Pancreas (tissue), 10 donors: ENCODE measurements at places on chromosomes 4 and X. TPM values are rescaled to one million over a fixed set of nuclear protein-coding genes. Genes with fewer than 3 reads are reported as not detected.

- H3K4me3 ChIP-seq = no peak overlapping the region
- no peaks in the 10 kb centered on the region for H3K36me3 ChIP-seq
- DNase-seq = no peak
- no peaks in the 10 kb centered on the region for H3K27me3 ChIP-seq
- no peaks in the 10 kb centered on the region for H3K4me1 ChIP-seq
- no peak overlapping the region for H3K27ac ChIP-seq
Observed at GRCh38 chr4:88857588-88857987, 160.0 kb upstream of the NAP1L5 start.

DNA sequence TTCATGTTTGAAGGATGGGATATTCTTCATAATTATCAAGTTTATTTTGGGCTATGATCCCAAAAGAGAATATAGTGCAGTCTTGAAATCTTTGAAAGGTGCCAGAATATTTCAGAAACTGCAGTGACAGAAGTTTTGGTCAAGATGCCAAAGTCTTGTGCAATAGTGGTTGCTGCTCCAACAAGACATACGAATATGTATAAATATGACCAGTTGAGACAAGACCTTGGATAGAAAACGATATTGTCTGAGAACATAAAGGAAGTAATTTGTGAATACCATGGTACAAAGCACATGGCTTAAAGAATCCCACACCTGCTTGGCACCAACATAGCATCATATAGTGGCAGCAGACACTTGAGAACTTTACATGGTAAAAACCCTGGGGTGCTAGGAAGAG is 48.6 kb upstream of the AMELX start:
- no peaks in the 10 kb centered on the region for H3K4me1 ChIP-seq
- no peaks in the 10 kb centered on the region for H3K27me3 ChIP-seq
- DNase-seq = no peak
- H3K4me3 ChIP-seq = no peak overlapping the region

- H3K27me3 ChIP-seq = no peaks in the 10 kb centered on the region
- no peaks in the 10 kb centered on the region for H3K36me3 ChIP-seq
- H3K4me1 ChIP-seq = no peaks in the 10 kb centered on the region
- H3K27ac ChIP-seq = no peak overlapping the region
- DNase-seq = no peak
Observed at GRCh38 chr4:173337463-173337862, 3.3 kb upstream of the HMGB2 start.

- no peak for DNase-seq
- H3K4me3 ChIP-seq = no peak overlapping the region
- H3K4me1 ChIP-seq = no peaks in the 10 kb centered on the region
Observed at GRCh38 chrX:83305381-83305780, 202.7 kb upstream of the POU3F4 start.

- H3K4me1 ChIP-seq = no peaks in the 10 kb centered on the region
- no peaks in the 10 kb centered on the region for H3K27me3 ChIP-seq
- DNase-seq = no peak
- no peaks in the 10 kb centered on the region for H3K36me3 ChIP-seq
- no peak overlapping the region for H3K4me3 ChIP-seq
- H3K27ac ChIP-seq = no peak overlapping the region
Observed at GRCh38 chr4:98516042-98516440, 142.4 kb downstream of the TSPAN5 start.

DNA sequence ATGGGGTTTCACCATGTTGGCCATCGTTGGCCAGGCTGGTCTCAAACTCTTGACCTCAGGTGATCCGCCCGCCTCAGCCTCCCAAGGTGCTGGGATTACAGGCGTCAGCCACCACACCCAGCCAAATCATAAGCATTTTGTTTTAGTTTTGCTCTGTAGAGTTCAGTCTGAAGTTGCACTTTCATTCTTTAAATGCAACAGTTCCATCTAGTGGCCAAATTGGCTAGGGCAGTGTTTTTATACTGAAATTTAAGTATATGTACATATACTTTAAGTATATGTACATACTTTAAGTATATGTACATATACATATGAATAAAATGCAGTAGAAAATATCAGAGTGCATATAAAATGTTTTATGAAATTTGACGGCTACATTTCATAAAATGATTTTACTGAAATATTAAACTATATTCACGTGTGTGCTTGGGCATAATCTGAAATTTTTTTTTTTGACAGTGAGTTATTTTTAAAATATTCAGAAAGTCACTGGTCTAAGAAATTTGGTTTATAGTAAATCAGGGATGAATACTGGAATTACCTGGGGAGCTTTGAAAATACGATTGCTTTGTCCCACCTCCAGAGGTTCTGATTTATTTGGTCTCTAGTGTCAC is 145.5 kb downstream of the NWD2 start:
- H3K4me3 ChIP-seq = no peak overlapping the region
- H3K27me3 ChIP-seq = no peaks in the 10 kb centered on the region
- H3K36me3 ChIP-seq = no peaks in the 10 kb centered on the region

Gene MAN2B2
- total RNA-seq = 16.8 TPM
